ENCODE measurements at places on chromosomes 12 and 14.

DNA sequence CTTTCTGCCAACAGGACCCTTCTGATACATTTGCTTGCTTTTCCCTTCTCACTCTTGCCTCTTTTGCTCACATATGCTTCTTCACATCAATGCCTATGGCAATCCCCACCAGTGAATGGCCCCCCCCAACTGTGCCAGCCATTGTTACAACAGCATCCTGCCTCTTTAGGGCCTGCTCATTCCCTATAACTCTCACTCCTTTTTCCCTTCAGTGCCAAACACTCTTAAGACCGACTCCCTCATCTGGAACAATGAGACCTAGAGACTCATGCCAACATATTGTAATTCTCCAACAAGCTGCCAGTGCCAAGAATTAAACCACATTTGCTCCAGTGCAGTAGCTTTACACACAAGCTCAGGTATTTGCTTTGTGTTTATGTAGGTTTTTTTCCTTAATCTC is 189.0 kb downstream of the SOX5 start:
- DNase-seq = no peak

DNA sequence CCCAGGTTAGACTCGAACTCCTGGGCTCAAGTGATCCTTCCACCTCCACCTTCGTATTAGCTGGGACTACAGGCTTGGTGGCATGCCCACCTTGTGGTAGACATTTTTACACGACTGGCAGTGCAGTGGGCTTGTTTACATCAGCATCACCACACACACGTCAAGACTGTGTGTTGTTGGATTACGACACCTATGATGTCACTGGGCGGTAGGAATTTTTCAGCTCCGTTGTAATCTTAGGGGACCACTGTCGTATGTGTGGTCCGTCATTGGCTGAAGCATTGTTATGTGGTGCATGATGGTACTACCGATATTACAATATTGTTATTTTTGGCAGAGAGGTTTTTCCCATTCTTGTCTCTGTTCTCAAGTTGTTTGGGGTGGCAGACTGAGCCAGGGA is 50.7 kb downstream of the TSPAN9 start:
- no peak for DNase-seq

DNA sequence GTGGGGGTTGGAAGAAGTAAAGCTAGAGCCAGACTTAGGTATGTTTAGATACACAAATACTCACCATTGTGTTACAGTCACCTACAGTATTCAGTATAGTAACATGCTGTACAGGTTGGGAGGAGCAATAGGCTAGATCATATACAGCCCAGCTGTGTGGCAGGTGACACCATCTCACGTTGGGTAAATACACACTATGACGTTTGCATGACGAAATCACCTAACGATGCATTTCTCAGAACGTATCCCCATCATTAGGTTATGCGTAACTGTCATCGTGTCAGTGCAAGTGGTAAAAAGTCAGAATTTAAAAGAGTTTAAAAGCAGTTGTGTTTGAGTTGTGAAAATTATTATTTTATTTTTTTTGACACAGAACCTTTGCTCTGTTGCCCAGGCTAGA is 167.1 kb downstream of the APAF1 start:
- DNase-seq = no peak

DNA sequence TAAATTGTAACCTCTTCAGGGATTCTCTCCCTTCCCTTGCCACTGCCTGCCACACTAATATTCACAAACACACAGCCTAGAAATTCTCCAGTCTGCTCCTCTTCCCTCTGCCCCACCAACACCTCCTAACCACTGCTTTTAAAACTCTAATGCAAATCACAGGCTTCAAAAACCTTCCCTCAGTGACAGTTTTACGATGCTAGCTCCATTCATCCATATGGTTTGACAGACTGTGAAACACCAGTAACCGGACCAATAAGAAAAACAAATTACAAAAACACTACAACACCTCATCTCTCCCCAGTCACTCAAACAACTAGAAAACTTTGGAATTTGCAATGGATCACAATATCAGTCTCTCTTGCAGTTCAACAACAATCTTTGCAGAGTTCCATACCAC is 5.7 kb downstream of the DPF3 start:
- DNase-seq = no peak

DNA sequence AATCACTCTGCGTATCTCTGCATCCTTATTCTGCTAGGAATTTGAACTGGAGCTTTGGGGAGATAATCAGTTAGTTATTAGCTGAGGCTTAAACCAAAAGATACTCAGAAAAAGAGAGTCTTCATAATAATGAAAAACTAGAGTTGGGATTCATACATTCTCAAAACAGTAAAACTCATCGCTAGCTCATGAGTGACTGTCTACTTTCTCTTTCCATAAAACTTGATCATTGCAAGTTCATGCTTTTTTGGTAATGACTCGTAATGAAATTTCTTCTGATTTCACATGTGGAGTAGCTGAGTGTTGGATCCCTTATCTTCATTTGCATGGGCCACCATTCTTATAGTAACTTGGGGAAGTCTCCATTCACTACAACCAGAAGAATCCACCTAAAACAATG is 397.7 kb downstream of the PDZRN4 start:
- no peak for DNase-seq

DNA sequence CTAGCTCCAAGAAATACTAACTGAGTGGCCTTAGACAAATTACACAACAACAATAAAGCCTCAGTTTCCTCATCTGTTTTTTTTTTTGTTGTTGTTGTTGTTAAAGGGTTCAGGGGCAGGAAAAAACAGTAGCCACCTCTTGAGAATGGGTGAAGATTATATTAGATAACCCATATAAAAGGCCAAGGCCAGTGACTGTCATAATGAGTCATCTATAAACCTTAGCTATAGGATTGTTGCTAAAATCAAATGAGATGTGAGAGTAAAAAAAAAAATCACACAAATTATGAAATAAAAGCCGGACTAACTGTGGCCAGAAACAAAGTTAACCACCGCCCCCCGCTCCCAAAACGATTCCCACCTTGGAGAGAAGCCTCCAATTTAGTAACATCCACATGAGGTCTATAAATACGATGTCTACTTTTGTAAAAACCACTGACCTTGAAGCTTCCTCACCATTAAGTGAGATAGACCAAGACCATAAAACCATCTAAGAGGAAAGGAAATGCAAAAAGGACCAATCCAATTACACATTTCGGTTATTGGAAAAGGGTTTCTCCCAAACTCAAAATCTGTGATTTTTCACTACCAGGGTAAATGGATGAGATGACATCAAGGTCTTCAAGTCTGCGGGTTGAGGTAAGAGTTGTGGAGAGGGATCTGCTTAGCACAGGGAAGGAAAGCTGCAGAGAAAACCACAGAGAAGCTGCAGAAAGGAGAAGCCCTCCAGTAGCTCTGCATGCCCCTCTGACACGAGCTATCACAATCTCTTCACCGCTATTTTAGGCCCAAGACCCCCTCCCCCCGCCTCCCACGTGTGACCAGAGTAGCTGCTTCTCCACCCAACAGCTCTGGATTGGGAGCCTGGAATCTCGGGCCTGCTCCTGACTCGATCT is 1.0 kb downstream of the NAA25 start:
- DNase-seq = no peak

GRCh38 chr12:9699269-9699897 is 29.9 kb downstream of the CLEC2D start:
- no peak for DNase-seq

GRCh38 chr12:132432126-132432705 is 57.7 kb upstream of the FBRSL1 start:
- DNase-seq = no peak

DNA sequence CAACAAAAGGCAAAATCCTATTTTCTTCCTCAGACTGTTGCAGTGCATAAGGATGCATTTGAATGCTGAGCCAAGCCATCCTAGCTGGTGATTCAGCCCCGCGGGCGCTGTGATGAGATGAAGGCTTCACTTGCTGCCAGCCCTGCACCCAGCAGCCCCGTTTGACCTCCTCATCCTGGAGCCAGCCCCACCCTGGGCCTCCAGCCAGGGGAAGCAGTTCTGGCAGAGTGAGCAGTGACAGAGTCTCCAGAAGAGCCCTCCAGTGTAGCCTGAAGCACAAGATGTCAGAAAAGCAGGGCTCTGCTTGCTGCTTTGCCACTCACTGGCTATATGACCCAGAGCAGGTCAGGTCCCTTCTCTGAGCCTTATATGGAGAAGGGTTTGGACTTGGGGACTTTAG is 96.2 kb upstream of the HSPB8 start:
- no peak for DNase-seq

DNA sequence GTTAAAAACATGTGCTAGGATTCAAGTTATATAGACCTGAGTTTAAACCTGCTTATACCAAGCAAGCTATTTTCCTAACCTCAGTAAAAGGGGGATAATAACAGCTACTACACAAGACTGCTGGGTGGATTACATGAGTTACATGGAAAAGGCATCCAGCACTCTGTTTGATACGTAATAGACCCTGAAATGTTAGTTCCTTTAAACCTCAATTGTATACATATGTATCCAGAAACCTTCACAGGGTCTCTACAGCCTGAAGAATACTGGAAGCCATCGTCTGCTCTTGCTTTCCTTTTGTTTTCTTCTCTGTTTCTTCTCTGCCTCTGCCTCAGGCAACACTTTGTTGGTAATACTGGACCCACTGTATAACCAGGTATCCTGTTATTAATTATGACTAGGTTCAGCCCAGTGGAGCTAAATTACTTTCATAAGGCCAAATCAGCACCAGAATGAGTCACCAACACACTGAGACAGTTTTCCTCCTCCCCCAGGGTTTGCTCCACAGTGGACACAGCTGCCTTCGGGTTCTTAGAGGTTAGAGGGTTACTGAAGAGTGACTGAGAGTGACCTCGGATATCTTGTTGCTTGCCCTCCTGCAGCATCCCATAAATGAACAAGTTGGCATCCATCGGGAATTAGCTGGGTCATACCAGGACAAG is 127.1 kb downstream of the CAPZA3 start:
- no peak for DNase-seq

GRCh38 chr12:2265461-2266167 is 212.8 kb downstream of the CACNA1C start:
- no peak for DNase-seq

- DNase-seq = no peak
Observed at GRCh38 chr14:23153851-23154796, 29.3 kb downstream of the SLC7A8 start.

GRCh38 chr12:96323906-96324305 is 76.3 kb downstream of the CDK17 start:
- no peak for DNase-seq

DNA sequence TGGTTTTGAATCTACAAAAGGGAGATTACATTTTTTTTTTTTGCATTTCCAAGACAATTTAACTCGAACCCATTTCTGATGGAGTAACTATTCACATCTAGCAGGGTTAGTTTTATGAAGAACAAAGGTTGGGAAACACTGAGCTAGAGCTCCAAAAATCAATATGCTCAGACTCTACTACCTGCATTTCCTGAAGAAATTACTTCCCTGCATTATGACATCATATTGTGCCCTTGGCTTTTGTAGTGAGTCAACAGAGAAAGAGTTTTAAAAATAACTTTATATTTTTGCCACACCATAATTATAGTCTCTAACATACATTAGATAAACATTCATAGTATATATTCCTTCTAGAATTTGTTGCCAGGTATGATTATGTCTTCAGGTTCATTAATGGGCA is 14.8 kb downstream of the GRIP1 start:
- DNase-seq = no peak

- DNase-seq = no peak
Observed at GRCh38 chr14:76962303-76962660, 66.2 kb downstream of the IRF2BPL start.

- no peak for DNase-seq
Observed at GRCh38 chr14:45558183-45558582, 305.2 kb upstream of the MIS18BP1 start.

GRCh38 chr12:47554046-47554653 is 151.7 kb downstream of the RPAP3 start:
- DNase-seq = no peak

- DNase-seq = no peak
Observed at GRCh38 chr14:104398656-104399055, 180.9 kb upstream of the C14orf180 start.

DNA sequence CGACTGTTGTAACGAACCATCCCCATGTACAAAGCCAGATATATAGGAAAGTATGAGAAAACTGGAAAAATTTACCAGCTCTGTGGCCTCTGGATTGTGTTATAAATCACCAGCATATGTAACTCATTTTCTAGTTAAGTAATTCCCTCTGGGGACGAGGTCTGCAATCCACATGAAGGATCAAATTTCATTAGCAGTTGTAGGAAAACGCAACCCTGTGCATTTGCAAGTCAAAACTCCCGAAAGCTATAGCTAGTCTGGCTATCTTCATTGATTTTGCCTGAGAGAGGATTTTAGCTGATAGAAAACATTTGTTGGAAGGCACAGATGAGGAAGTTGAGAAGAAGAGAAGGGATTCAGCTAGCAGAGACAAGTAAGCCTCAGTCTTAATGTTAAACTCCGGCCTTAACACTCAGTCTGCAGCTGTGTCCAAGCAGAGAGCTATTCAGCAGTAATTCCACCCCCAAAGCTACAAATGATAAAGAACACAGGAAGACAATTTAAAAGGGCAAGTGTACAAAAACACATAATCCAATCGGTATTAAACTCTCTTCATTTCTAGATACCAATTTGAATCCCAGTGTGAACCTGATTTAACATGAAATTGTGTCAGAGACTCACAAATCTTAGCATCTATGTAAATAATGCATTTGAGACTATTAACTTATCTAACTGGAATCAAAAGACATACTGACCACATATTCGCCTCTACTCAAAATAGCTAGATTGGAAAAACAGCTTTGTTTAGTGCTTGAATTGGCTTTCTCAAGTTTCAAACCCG is 54.2 kb upstream of the CERS5 start:
- no peak for DNase-seq

- no peak for DNase-seq
Observed at GRCh38 chr12:47751561-47751960, 7.1 kb downstream of the RAPGEF3 start.

DNA sequence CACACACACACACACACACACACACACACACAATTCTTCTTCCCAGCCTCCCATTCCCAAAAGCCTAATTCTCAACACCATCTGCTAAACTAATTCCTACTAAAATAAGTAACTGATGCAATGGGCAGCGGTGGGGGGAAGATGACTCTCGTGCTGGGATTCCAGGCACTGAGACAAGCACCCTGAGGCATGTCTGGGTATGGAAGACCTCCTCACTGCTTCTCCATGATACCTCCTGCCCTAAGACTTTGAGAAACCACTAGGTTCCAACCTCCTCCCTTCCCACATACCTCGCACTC is 789 bp upstream of the VWF start:
- DNase-seq = no peak

- DNase-seq = no peak
Observed at GRCh38 chr12:27257104-27257843, 13.2 kb downstream of the STK38L start.
